ENCODE measurements at places on chromosomes 4 and X.

DNA sequence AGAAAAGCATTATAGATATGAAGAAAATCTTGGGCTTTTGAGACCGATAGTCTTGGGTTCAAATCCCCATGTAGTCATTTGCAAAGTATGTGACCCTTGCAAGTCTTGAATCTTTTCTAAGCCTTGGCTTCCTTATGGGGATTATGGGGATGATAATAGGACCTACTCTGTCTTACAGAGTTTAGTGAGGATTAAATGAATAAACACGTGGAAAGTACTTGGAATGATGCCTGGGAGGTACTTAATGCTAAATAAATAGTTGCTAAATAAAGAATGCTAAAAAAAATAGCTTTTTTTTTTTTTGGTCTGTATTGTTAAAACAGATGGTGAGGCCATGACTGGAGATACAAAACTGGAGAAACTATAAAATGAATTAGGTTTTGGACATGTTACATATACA, 292.7 kb downstream of the GPAT3 start:
- DNase-seq, result no peak

DNA sequence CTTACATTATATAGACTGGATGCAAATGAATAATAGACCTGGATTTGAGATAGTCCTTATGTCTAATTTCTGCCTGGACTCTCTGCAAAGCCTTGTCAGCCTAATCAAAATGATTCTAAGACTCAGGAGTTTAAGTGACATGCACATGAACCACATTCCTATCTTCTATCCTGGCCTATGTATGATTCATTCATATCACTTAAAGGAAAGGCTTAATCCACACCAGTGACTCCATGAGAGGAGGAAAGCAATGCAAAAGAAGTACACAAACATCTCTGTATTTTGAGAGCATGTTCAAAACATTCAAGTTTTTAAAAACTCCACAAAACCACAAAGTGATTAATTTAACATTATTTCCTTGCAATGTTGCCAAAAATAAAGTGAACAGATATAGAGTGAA, 14.6 kb downstream of the AMOT start:
- DNase-seq, result no peak

DNA sequence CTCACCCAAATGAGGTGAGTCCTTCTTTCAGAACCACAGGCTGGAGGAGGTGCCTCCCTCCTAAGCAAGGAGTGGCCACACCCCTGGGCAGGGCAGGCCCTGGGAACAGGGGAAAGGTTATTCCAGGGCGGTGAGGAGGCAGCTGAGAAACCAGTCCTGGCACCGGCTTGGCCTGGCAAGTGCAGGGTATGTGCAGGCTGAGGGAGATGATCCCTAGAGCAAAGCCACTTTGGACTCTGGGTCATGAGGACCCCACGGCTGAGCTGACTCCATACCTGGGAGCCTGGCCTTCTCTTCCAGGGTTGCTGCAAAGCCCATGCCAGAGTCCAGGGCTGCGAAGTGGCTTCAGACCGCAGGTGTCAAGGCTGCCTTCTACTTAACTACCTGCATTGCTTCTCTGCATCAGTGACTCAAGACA, 49.5 kb upstream of the HELT start:
- no peak for DNase-seq

DNA sequence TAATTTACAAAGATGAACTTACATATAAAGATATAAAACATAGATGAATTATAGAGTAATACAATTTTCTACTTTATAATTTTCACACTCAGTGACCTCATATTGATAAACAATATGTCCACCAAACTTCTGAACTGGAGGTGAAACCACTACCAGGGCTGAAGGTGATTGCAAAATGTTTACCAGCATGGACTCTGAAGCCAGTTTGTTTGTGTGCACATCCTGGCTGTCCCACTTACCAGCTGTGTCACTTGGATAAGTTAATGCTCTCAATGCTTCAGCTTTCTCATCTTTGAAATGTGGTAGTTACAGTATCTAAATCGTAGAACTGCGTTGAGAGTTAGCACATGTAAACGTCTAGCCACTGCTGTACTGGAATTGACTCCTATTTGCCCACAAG, 392.6 kb downstream of the HNRNPD start:
- no peak for DNase-seq

DNA sequence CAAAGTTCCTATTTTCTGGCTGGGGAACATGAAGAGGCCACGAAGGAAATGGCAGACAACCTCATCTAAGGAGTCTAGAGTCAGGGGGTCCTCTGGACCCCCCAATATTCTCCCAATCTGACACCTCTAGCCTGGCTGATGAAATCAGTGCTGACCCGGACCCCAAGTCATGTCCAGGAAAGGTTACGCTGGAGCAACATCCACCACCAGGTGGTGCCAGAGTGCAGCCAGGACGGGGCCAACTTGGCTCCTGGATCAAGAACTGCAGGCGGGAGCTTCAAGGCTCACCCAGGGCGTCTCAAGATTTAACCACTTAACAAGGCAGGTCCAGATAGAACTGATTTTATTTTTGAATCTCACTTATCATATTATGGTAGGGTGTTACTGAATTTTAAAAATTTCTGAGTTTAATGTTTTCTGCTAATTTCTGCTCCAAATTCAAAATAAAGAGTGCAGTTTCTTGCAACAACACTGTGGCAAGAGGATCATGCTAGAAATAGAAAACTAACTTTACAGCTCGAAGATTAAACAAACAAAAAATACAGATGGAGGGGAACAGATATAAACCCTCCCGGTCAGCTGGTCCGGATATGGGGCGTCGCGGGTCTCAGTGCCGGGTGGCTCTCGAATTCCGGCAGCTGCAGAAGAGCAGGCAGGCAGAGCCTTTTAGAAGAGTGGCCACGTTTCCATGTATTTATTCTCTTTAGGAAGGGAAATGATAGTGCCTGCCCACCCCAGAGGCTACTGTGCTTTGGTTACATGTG, 135.5 kb downstream of the AFAP1 start:
- DNase-seq, result peak; percentile 81

DNA sequence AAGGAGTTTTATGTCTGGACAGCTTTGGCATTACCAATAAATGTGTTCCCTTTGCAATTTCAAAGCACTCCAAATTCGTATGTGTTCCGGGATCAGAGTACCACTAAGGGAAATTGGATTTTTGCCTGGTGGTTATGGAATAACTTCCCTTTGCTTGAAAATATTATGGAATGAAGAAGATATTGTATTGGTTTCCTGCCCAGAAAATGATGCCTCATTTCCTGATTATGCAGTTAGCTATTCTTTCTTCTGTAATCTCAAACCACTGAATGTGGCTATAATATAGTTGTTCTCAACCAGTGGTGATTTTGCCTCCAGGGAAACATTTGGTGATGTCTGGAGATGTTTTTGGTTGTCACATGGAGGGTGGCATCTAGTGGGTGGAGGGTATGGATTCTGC, 142.9 kb downstream of the PCDH7 start:
- DNase-seq, result no peak

GRCh38 chr4:147037069-147037468, 91.4 kb upstream of the TTC29 start:
- DNase-seq, result no peak

- no peak for DNase-seq
These were observed 35.2 kb downstream of the SLC25A5 start for GRCh38 chrX:119503484-119503861.
